WTC11 (cell line): ENCODE measurements at places on chromosomes 2 and 18. TPM values are rescaled to one million over a fixed set of nuclear protein-coding genes. Genes with fewer than 3 reads are reported as not detected.

DNA sequence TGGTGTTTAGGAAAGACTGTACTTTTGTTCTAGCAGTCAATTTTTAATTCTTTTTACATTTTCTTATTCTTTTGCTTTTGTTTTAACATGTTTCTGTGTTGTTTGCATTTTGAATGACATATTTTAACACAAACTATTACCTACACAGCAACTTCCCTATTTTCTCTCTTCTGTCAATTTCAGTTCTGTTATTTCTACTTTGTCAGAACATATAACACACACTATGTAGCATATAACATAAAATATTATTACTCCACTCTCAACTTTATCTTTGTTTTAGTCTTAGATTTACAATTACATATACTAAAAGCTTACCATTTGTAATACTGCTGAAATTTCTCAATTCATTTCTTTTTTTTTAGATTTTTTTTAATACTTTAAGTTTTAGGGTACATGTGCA lies 372.7 kb upstream of the VWC2L start:
- no peak for DNase-seq

DNA sequence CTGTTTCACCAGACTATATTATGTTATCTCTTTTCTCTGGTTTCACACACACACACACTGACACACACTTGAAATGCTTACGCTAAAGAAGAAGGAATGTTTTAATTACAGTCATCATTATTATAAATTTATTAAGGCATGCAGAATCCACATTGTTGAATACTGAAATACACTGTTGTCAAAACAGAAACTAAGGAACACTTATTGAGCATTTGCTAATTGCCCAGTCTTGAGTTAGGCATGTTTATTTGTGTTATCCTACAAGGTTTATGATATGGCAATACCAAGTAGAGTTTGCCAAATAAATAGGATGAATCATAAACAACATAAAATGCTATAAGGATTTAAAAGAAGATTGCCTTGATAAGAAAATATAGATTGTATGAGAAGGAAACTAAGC lies 917.0 kb upstream of the PIK3C3 start:
- no peak for DNase-seq

The LAPTM4A gene
- total RNA-seq, result 163 to 166 TPM (median 165 TPM) in 3 replicates

GRCh38 chr2:159217676-159218075 lies 68.8 kb downstream of the WDSUB1 start:
- no peak for DNase-seq

The WDPCP gene
- 7.3 to 11.6 TPM (median 10.9 TPM) in 3 replicates for total RNA-seq
